Glomerular endothelial cell (primary cell): ENCODE measurements at places on chromosomes 7 and 10. TPM values are rescaled to one million over a fixed set of nuclear protein-coding genes. Genes with fewer than 3 reads are reported as not detected.

- DNase-seq, result no peak
These were observed 375.8 kb upstream of the NFE2L3 start for GRCh38 chr7:25775999-25776743.

- no peak for DNase-seq
These were observed 12.7 kb upstream of the AGR2 start for GRCh38 chr7:16817536-16817935.

OGDH gene
- 69.6 and 70.4 TPM in 2 replicates for total RNA-seq

DNA sequence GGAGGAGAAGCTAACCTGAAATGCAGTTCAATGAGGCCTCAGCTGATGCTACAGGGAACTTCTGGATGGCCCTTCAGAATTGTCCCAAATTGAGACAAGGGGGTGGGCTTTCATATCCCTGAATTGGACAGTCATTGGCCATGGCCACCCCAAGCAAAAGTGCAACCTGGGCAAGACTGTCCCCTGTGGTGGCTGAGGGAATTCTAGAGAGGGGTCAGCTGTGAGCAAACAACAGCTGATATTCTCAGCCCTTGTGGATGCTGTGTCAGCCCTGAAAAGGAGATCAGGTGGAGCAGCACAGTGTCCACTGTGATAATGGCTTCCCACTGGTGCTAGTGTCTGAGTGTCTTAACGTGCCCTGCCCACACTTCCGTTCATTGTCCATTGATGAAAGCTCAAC is 76.6 kb downstream of the SLC16A9 start:
- DNase-seq, result no peak

GRCh38 chr7:131537571-131537978 is 18.9 kb downstream of the PODXL start:
- DNase-seq, result no peak

- no peak for DNase-seq
These were observed 8.8 kb downstream of the BAG3 start for GRCh38 chr10:119659951-119660350.

- no peak for DNase-seq
These were observed 14.1 kb downstream of the CUL1 start for GRCh38 chr7:148712678-148713329.

DNA sequence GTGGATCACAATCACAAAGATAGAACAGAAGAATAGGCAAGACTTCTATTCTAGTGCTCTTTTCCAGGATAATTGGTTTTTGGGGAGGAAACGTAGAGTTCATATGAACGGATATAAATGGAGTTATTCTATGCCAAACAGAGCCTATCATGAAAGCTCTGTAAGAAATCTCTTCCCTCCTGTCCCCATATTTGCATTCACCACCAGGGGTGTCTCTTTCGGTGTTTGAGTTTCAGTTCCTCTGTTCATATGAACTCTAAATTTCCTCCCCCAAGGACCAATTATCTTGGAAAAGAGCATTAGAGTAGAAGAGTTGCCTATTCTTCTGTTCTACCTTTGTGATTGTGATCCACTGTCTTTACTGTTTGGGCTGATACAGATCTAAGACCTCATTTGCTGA is 48.3 kb upstream of the CDC14C start:
- no peak for DNase-seq

DNA sequence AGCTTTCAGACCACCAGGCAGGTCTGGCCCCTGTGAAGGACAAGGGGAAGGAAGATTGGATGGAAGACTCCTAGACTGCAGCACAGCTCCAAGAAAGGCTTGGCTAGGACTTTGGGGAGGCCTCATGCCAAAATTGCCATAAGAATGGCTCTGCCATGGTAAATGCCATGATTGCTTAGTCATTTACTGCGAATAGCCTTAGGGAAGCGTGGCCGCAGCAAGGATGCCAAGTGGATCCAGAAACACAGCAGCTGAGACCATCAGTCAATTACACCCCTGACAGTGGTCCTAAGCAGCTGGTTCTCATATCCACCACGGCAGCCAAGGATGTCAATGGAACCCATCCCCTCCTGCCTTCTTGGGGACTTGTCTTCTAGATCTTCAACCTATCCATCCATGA is 88.2 kb upstream of the AUTS2 start:
- DNase-seq, result no peak

DNA sequence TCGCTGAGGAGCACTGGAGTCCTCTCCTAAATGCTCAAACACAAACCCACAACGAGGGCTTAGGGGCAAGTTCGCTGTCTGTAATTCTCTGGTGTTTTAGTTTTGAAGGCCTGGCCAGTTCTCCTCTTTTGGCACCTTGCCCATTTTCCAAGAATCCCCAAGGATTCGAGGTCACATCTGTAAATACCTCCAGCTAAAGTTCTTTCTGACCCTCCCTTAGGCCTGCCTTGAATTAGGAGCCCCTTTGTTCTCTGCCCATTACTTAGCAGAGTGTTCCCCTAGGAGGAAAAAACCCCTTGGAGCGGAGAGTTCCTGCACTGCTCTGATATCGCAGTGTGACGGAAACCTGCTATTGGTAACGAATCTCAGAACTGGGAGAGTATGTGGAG is 743 bp upstream of the PYROXD2 start:
- DNase-seq, result no peak

SRRM3 gene
- 0.10 and 0.23 TPM in 2 replicates for total RNA-seq

- no peak for DNase-seq
These were observed 24.2 kb upstream of the MACC1 start for GRCh38 chr7:20241194-20241910.

EBLN1 gene
- not detected in 2 replicates for total RNA-seq

DNA sequence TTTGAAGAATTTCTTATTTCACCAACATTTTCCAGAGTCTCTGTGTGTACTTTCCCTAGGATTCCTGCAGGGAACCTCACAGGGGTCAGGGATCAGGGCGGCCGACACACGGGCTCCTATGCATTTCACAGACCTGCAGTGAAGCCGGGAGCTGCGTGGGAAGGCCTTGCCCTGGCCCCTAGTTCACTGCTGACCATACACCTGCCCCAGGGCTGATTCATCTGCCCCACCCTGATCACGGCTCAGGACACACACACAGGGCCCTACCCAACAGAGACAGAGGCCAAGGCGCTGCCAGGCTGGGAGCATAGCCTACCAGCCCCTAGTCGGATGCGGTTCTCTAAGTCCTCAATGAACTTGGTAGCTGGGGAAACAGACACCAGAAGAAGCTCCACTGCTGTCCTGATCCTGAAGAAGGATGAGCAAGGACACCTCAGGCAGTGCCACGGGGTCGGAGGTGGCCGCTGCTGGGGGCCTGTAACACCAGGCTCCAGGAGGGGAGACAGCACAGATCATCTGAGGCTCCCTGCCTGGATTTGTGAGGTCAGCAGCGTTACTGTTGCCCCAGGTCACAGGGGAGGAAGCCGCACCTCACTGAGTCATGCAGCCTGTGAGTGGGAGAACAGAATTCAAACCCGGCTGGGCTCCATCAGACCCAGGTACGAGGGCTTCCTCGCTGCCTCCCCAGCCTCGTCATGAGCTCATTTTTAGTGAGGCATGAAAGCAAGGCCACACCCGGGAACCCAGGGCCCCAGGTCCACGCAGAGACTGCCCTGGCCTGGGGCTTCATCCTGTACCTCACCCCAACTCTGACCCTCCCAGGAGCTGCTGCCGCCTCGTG is 278.8 kb upstream of the PPP2R2D start:
- no peak for DNase-seq

CADPS2 gene
- total RNA-seq, result 12.4 and 13.8 TPM in 2 replicates

DNA sequence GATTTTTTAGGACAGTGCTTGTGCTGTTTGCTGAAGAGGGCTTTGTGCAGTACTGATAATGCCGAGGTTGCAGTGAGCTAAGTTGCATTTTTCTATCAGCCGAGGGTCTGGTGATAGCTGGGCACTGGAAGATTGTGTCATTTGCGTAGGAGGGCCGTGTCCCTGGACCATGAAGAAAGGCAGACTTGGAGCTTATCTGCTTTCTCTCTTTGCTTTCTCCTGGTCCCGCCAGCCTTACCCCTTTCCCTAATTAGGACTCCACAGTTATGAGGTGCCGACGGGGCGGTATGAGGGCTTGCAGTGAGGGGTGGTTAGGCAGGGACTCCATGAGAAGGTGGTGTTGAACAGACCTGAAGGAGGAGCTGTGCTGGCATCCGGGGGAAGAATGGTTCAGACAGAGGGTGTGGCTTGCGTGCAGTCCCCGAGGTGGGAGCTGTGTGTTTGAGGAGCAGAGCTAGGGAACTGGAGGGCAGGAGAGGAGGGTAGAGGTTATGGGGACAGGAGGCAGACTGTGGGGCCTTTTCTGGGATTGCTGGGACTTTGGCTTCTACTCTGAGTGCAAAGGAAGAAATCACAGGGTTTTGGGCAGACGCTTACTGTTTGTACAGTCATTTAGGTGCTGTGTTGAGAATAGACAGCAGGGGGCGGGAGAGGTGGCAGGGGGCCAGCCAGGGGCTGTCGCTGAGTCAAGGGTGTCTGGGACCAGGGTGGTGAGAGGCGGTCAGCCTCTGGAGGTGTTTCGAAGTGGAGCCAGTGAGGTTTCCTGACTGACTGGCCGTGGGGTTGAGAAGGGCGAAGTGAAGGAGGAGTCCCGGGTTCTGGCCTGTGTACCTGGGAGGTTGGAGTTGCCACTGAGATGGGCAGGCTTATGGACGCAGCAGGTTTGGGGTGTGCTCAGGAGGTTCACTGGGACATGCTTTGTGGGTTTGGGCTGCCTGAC is 43.4 kb downstream of the PRF1 start:
- DNase-seq, result no peak

DNA sequence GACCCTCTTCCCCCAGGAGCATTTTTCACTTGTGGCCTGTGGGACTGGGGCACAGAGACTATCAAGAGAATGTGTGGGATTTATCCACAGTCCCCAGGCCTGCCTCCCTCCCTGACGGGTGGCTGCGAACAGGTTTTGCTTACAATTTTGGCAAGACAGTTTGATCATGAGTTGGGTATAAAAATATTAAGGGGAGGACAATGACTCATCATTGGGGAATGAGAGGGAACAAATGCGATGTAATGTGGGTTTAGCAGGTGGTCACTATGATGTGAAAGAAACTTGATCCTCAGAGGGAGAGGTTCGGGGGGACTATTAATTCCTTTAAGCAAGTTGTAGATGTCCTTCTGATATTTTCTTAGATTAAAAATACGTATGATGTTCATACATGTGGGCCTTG is 52.2 kb downstream of the EMX2 start:
- DNase-seq, result no peak

DNA sequence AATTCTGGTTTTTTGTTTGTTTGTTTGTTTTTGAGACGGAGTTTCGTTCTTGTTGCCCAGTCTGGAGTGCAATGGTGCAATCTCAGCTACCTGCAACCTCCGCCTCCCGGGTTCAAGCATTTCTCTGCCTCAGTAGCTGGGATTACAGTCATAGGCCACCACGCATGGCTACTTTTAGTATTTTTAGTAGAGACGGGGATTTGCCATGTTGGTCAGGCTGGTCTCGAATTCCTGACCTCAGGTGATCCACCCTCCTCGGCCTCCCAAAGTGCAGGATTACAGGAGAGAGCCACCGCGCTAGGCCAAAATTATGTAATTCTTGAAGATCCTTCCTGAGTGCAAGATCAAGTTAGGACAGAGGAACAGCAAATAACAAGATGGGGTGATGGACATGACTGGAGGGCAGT is 719 bp downstream of the ZNF33B start:
- DNase-seq, result no peak

DNA sequence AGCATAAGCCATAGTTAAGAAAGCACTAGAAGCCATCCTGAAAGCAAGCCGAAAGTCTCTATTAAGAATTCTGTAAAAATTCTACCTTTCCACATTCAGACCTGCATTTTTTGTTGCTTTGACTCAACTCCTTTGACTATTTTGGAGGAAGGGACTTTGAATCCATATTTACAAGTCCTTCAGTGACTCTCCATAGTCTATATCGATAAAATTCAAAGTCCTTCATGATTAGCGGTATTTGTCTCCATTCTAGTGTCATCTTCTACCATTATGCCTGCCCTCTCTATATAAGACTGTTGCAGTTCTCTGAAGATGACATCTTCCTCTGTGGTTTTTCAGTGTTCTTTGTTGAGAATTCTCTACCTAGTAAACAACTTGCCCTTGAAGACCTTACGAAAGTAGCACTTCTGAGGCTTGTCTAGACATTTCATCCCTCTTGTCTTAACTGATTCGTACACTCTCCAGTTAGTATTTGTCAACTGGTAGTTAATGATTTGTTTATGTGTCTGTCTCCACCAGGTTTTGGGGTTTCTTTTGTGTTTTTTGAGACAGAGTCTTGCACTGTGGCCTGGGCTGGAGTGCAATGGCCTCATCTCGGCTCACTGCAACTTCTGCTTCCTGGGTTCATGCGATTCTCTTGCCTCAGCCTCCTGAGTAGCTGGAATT is 1.7 kb downstream of the CCSER2 start:
- DNase-seq, result no peak

BMPER gene
- 1.2 and 2.7 TPM in 2 replicates for total RNA-seq

ITIH5 gene
- total RNA-seq, result 0.05 and 0.35 TPM in 2 replicates

NYAP1 gene
- total RNA-seq, result 2.5 and 3.6 TPM in 2 replicates

DNA sequence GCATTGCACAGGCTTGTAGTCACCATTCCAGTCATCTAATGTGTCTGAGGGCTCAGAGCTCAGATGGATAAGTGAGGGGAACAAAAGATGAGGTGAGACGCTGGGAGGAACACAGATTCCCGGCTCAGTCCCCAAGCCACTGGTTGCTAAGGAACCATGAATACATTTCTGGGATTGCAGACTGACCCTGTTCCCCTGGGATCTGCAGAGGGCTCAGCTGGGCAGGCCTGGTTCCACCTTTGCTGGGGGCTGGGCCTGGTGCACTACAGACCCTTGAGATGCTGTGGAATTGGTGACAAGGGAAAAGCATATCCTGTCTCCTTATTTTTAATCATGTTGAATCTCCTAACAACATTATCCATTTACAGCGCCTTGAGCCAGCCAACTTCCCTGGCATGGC is 19.2 kb downstream of the ELFN1 start:
- DNase-seq, result no peak

GRCh38 chr7:101390901-101391301 is 28.2 kb downstream of the COL26A1 start:
- DNase-seq, result no peak

DNA sequence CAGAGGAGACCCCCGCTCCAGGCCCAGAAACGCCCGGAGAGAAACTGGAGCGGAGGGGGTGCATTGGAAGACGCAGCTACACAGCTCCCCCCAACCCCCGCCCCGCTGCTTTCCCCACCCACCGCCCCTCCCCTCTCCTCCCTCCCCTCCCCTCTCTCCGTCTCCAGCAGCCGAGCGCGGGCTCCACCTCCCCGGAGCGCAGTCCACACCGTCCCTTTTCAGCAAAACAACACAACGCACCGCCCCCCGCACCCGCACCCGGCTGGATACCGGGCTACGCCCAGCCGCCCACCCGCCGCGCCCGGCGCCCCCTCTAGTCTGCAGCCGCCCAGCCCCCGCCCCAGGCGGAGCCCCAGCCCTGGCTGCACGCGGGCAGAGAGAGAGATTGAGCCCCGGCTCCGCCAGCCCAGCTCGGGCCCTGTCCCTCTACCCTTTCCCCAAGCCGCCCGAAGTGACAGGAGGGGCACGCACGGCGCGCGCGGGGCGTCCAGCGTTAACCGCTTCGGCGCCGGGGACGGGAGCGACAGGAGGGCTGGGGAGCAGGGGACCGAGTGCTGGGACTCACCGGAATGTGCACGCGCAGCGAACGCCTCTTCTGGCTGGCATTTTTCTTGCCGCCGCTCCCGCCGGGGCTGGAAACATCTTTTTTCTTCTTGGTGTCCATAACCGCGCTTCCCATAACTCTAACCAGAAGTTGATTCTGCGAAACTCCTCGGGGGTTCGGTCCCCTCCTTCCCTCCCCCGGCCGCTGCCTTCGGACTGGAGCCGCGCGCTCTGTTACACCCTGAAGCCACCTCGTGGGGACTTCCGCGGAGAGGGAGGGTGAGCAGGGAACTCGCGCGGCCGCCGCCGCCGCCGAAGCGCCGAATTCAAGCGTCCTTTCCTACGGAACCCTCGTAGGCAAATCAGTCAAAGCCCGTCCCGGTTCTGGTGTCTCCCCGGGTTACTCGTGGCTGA is 695 bp downstream of the PRKAG2 start:
- DNase-seq, result no peak

SEMA3D gene
- total RNA-seq, result 0.68 and 1.5 TPM in 2 replicates
